Hypothalamus (tissue), 51 donors: ENCODE measurements at places on chromosomes 11 and 22.

GRCh38 chr11:14656536-14657457, 13.2 kb downstream of the PDE3B start:
- DNase-seq, result no peak

- no peak for DNase-seq
Measured at GRCh38 chr11:88281317-88281712, 56.2 kb downstream of the CTSC start.

- no peak for DNase-seq
Measured at GRCh38 chr11:44865866-44866272, 84.8 kb downstream of the TP53I11 start.

DNA sequence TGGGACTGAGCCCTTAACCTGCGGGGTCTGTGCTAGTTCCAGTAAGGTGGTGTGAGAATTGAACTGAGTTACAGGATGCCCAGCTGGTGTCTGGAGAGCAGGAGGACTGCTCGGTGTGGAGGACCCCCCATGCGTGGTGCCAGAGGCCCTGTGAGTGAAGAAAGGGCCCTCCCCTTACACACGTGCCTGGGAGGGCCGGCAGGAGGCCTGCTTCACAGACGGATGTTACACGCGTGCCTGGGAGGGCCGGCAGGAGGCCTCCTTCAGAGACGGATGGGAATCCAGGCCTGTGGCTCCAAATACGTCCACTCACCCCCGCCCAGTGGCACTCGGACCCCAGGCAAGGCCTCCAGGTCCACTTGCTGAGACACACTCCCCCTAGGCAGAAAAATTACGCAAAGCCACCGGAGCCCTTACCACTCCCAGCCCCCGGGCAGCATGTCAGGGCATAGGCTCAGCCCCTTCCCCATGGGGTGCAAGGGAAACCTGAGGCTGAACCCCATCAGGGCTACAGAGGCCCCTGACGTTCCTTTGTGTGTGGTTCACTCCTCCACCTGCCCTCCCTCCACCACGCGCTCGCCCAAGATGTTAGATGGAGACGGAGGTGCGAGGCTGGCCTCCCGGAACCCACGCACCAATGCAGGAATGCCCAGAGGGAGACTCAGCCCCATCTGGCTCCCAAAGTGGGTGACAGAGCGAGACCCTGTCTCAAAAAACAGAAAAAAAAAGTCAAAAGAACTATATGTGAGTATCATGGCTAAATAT, 227.8 kb downstream of the BRD1 start:
- no peak for DNase-seq

GRCh38 chr11:78402847-78403246, 14.8 kb downstream of the GAB2 start:
- DNase-seq, result no peak

- no peak for DNase-seq
Measured at GRCh38 chr11:77438487-77438886, 35.4 kb downstream of the PAK1 start.

- no peak for DNase-seq
Measured at GRCh38 chr11:79241852-79242241, 199.0 kb downstream of the TENM4 start.

- no peak for DNase-seq
Measured at GRCh38 chr11:60563553-60564235, 48.5 kb downstream of the MS4A13 start.

GRCh38 chr11:95229199-95229992, 1.6 kb downstream of the SESN3 start:
- no peak for DNase-seq

DNA sequence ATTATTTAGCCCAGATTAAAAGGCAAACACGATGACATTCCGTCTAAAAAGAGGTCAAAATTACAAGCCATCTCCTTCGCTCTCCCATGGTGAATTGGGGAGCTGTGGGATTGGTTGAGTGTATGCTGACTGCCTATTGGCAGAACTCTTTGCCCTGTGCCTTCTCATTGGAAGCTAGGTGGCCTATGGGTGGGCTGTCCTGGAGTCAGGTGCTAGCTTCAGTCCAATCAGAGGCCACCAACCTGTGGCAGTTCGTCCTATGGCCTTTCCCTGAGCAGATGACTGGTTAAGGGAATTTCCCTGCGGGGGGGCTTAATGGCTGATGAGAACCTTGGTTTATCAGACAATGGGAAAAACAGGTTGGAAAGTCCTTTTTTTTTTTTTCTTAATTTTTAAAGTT, 3.2 kb upstream of the MTMR3 start:
- no peak for DNase-seq

GRCh38 chr11:2807801-2808241, 77.8 kb downstream of the CDKN1C start:
- DNase-seq, result no peak

DNA sequence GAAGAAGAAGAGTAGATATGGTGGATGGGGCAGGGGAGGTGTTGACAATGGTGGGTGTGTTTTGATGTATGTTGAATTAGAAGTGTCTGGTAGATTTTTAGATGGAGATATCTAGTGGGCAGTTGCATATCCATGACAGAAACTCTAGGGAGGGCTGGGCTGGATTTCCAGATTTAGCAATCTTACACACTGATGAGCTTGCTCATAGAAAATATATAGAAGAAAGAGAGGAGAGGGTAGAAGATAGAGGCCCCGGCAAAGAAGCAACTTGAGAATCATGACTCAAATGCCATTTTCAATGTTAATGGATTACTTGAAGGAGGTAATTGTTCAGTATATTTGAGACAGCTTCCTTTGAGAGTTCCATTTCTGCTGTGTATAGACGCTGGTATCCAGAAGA, 8.2 kb downstream of the REXO2 start:
- DNase-seq, result no peak

DNA sequence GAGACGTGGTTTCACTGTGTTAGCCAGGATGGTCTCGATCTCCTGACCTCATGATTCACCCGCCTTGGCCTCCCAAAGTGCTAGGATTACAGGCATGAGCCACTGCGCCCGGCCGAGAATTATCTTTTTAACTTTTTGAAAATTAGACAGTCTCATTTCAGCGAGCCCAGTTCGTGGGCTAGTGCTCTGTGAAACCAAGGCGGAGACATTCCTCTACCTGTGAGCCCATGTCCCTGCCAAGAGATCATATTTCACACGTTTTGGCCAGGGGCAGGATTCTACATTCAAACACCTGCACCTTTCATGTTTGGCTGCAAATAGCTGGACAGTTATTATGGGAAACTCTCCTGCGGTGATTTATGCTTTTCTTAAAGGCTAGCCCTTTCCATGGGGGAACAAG, 60.3 kb downstream of the IRAG1 start:
- no peak for DNase-seq

DNA sequence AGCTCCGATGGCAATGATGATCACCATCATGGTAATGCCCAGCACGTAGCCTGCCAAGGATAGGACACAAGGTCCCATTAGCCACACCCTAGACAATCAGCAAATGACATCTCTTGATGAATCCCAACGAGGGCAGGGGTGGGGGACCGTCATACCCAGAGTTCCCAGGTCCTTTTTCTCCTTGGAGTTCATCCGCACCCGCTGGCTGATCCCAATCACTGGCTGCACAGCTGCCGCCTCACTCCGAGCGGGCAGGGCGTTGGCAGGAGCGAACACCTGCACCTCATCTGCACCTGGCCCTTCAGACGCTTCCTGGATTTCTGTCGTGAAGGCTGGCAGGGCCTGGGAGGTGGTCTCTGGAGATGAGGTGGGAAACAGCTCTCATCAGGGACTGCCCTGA, 2.9 kb downstream of the PIK3IP1 start:
- DNase-seq, result no peak

DNA sequence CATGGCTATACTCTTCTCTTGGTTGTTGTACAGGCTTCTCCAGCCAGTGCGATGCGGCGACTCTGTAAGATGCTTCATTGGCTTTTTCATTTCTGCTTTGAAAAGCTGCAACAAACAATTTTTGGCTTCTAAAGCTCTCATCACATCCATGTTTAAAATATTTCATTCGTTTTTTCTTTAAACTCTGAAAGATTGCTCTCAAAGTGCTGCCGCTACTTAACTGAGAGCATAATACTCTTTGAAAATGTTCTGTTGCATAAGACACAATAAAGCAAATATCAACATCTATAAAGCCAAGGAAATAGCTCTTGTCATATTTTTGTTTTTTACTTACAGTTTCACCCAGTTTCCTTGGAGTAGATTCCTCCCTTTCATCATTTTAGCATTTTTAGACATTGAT, 468.3 kb downstream of the TBC1D22A start:
- DNase-seq, result no peak

DNA sequence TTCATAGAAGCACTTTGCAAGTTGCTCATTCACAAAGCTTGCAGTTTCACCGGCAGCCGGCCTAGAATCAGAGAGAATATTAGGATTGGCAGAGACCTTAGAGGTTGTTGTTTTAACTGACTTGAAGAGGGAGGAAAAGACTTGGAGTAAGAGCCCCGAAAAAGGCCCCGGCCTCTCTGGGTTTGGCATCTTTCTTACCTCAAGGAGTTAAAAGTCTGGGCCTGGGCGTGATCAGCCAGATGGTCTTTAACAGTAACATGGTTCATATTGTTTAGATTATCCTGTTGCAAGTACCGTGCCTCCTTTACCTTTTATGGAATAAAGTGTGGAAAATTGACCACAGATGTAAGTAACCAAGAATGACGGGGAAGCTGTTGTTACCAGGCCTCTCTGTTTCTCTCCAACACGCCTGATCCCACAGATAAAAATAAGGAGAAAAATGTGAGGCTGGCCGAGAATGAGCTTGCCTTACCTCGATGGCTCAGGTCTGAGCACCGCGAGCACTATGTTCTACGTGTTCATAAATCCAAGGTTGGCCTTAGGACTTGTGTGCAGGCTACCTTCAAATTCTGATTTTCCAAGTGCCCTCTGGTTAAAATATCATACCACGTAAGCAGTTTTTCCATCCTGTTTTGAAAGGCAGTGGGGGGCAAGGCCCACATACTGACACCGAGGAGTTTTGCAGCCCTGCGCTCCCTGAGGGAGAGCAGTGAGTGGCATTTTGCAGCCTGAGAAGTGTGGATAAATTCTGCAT, 56.4 kb downstream of the PARVA start:
- no peak for DNase-seq

DNA sequence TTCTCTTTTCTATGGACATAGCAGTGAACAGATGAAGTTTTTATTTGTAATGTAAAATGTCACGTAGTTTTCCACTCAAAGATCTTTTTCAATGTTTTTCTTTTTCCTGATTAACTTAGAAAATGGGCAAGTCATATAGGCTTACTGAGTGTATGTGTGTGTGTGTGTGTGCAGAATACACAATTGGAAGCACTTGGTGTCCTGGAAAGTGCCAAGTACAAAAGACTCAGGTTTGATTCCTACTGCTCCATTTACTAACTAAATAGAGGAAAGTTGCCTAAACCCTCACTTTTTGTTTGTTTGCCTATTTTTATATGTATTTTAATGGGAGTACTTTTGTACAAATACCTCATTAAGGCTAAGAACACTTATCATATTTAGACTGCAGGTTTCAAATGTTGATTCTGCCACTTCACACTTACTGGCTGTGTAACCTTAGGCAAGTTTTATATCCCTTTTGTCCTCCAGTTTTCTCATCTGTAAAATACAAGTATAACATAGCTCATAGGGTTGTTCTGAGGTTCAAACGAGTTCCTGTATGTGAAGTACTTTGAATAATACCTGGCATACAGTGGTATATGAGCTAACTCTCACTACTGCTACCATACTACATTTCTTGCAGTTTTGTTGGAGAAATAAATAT, 90.1 kb downstream of the TYR start:
- DNase-seq, result no peak

- no peak for DNase-seq
Measured at GRCh38 chr11:61142424-61142823, 18.8 kb downstream of the VPS37C start.

DNA sequence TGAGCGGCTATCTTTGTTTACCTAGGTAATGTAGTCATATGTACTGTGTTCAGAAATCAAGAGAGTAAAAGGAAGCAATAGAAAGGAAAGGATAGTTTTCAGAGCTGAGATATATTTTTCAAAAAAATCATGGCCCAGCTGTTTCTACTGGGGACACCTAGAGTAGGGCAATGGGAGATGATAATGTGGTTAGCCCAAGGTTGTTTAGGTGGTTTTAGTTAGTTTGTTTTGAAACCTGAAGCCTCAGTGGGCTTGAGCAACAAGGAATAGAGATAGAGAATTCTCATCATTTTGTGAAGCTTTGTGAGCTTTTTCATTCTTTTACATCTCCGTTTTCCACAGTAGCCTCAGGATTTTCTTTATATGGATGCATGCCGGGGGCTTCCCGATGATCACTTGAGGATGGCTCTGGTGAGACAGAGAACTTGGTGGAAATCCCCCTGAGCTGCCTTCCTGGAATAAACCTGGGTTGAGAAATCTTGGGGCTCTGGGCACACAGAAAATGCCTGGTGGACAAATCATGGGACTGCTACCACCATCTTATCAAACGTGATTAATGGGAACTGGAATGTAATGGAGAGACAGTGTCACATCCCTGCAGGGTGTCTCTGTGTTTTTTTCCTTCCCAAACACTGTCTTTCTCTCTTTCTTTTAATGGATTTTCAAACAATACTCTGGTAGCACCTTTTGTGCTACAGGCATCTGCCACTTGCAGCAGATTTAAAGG, 49.0 kb downstream of the ARHGAP42 start:
- DNase-seq, result no peak

GRCh38 chr11:110763249-110764011, 51.2 kb upstream of the ARHGAP20 start:
- no peak for DNase-seq

DNA sequence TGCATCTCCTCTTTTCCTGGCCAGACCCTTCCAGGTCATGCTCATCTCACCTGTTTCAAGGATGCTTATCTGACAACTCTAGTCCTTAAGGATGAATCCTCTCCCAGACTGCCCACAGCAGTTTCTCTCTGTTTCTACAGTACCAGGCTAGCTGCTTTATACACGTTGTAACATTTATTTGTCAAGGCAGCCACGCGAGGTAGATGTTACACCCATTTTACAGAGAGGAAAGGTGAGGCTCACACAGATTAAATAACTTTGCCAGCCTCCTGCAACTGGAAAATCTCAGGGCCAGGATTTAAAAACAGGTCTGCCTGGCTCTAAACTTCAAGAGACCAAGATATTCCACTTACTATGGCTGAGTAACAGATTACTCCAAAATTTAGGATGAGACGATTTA, 45.7 kb upstream of the E2F8 start:
- no peak for DNase-seq

DNA sequence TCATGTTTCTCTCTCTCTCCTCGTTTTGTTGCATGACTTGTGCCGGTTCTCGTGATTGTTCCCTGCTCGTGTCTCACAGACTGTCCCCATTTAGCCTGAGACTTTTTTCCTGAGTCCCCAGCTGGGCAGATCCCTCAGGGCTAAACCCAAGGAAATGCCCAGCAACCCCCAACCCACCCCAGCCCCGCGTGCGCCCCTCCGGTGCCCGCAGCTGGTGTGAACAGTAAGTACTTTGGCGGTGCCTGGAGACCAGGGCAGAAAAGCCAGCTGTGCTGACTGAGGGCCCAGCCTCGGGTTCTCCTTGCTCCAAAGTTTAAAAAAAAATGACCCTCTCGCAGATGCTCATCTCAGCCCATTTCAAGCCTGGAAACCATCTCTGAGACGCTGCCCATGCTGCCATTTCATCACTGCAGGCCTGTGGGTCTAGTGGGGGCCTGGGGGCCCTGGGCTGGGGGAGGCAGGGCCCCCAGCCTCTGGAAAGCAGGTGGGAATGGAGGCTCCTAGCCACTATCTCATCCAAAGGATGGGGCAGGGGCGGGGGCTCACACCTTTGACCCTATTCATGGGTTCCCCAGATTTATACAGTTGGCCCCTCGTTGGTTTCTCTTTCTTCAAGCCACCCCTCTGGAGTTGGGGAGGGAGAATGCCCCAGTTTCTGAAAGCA, 41.8 kb downstream of the KCNC1 start:
- no peak for DNase-seq
